ENCODE measurements at places on chromosomes 12 and 14.

GRCh38 chr12:27966870-27967269 is 5.7 kb downstream of the PTHLH start:
- no peak for DNase-seq

GRCh38 chr12:650983-651382 is 12.3 kb downstream of the NINJ2 start:
- DNase-seq: peak; percentile 16

- no peak for DNase-seq
Observed at GRCh38 chr12:98275131-98275475, 240.3 kb upstream of the TMPO start.

- no peak for DNase-seq
Observed at GRCh38 chr12:69655616-69656340, 43.3 kb downstream of the BEST3 start.

- no peak for DNase-seq
Observed at GRCh38 chr14:71116568-71117122, 209.4 kb downstream of the PCNX1 start.

DNA sequence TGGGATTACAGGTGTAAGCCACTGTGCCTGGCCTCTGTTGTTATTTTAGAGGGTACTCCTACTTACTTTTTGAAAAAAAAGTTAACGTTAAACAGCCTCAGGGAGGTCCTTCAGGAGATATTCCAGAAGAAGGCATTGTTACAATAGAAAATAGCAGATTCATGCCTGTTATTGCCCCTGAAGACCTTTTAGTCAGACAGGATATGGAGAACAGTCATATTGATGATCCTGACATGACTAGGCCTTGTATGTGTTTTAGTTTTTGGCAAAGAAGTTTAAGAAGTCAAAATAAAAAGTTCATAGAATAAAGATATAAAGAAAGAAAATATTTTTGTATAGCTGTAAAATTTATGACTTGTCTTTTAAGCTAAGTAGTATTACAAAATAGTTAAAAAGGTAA is 45.3 kb downstream of the WASHC3 start:
- no peak for DNase-seq

GRCh38 chr12:132275110-132275531 is 54.3 kb downstream of the GALNT9 start:
- no peak for DNase-seq

- no peak for DNase-seq
Observed at GRCh38 chr12:126219654-126220279, 1154.5 kb downstream of the AACS start.

DNA sequence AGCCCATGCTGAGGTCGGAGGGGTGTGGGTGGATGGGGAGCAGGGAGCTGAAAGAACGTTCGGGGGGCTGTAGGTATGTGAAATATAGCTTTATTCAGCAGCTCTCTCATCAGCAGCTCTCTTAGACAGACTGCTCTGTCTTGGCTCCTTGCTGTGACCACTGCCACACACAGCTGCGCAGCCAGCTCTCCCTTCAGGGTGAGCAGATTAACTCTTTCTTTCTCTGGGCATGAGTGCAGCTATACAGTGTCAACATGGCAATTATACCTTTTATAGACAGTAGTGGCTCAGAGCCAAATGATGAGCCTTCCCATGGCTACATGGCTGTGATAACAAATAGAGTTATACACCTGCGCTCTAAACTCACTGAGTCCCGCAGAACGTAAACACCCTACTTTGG is 137.7 kb upstream of the NEDD1 start:
- no peak for DNase-seq

DNA sequence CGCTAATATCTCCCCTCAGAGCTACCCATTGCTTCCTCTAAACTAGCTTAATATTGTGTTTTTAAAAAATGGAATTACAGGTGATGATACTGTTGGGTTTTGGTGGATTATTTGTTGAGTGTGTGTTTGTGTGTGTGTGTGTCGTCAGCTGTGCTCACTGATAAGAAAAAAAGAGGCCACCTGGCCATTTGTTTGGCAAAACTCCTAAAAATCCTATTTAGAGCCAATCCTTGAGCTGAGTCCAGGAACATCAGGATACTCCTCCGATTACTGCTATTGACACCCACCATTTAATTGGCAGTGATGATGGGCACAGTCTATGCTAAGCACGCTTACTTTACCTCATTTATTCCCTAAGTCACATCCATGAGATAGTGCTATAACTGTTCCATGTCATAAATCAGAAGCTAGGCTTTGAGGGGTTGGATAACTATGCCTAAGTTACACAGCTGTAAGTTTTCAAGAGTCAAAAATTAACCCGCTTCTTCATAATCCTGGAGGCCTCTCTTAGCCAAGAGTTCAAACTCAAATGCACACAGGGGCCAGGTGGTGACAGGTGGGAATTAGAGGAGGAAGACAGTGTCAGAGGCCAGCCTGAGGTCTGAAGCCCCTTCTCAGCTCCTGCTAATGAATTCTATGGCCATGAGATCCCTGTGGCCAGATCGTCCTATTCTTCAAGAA is 1026.6 kb upstream of the TMEM132C start:
- no peak for DNase-seq

DNA sequence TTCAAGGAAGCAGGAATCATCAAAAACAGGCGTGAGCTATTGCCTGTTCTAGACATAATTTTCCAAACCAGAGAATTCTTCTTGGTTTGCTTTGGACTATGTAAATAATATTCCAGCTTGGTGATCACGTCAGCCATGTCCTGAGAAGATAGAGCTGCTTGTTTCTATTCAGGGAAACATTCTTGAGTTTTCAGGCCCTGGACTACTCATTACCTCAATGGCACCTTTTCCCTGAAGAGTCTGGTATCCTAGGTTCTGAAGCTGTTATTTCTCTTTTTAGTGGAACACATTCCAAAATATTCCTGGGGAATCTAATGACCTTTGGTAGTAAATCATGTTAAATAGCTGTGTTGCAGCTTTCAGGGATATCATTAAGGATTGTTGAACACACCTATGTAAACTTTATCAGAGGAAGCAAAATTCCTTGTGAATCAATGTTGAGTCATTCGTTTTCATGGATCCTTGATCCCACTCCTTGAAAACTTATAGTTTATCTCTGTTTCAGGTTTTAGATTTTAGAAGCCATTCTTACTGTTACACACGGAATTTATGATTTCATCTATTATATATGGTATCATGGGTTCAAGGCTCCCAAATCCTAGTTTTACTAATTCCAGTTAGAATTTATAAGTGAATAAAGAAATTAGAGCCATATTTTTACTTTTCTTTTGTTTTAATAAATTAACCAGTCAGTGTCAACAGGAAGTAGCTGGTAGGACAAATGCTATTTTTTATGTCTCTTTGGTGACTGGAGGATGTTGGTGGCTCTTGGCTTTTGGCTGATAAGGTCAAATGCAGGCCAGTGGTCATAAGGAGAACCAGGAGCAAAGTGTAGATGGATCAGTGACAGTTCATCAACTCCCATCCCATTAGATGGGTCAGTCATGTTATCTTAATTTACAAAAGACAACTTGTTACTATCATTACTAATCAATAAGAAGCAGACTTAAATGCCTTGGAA is 380.1 kb downstream of the ZFP36L1 start:
- DNase-seq: no peak

DNA sequence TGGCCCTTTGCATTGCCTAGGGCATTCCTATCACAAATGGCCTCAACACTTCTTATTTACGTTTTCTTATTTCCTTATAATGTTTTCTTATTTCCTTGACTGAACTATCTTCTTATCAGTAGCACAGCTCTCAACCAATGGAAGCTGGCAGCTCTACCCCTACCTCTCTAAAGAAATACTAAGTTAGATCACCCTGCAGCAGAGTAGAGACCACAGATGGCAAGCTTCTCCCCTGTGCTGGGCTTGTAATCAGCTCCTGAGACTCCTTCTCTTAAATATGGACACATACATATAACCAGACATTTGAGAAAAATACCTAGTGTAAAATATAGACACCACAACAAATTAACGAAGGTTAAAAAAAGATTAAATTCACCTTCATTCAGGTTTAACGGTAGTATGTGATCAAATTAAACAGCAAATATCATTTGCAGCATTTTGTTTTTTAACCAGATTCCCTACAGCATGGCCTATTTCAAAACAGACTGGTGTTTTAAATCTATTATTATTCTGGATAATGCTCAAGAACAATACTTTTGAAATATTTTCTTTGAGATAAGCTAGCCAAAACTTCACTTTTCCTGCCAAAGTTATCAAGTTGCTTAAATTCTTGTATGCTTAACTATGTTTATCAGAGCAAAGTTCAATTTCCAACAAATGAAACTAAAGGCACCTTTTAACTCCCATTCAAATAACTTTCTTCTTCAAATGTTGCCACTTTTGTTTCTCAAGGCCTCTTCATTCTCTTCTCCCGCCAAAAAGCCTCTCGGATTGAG is 54.3 kb downstream of the SLC41A2 start:
- DNase-seq: no peak

GRCh38 chr12:113202300-113203075 is 17.0 kb downstream of the RITA1 start:
- no peak for DNase-seq

- DNase-seq: no peak
Observed at GRCh38 chr14:48826058-48826457, 760.1 kb downstream of the RPS29 start.

GRCh38 chr14:54929556-54929955 is 26.9 kb upstream of the GCH1 start:
- no peak for DNase-seq

GRCh38 chr14:61065656-61066055 is 84.6 kb downstream of the SLC38A6 start:
- no peak for DNase-seq

DNA sequence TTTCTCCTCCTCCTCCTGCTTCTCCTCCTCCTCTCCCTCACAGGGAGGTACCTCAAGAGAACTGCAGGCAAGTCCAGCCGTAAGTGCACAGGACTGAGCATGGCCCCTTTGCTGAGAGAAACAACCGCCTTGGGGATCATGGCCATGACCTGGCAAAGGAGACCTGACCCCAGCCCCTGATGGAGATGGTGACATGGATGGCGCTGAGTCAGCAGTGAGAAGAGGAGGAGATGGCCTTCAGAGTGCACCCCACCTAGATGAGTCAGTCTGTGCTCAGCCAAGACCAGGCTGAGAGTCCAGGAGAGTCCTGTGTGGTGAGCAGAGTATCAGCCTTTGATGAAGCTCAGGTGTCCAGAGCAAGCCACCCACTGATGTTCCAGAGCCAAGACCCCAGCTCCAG is 36.4 kb downstream of the MEG3 start:
- no peak for DNase-seq

DNA sequence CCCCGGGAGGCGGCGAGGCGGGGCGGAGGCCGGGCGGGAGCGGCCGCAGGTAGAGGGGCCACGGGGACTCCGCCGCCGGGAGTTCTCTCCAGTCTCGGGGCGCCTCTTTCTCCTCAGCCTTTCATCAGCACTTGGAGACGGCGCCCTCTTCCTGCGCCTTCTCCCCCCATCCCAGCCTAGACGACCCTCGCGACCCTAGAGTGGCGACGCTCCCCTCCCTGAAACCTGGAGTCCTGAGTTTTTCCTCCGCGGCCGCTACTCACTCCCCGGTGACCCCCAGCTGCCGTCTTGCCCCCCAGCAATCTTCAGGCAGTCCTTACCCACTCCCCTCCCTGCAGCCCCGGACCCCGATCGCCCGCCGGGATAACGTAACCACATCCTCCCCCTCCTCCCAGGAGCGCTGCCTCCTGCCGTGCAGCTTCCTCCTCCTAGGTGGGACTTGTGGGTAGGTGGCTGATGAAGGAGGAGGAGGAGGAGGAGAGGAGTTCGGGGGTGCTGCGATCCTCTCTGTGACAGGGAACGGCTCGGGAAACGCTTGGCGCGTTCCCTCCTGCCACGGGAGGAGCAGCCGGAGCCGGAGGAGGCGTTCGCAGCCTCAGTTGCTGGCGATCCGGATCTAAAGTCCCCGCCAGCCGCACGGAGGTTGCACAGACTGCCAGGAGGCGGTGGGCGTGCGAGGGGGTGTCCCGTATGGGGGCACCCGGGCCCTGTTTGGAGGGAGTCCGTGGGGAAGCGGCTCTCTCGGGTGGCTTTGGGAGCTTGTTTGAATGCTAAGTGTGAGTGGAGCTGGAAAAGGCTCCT is 891 bp downstream of the PLEKHA5 start:
- no peak for DNase-seq

DNA sequence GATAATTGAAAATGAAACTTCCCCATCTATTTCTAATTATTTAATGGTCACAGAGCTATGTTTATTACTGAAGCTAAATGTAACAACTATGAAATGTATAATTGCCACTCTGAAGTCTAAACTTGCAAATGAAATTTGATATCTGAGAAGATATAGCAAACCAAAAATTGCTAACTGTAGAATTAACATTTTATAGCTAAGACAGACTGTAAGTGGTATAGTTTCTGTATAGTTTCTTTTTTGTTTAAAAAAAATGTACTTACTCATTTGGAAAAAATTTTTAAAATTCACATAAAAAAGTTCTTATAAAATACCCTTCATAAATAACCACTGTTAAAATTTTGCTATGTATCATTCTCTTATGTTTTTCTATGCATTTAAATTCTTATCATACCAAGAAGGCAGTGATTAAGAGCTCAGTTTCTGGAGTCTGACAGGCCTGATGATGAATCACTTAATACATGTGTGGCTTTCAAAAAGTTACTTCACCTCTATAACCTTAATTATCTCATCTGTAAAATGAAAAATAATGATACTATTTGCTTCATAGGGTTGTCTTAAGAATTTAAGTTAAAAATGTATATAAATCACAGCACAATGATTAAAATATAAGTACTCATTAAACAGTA is 214.7 kb upstream of the GARIN2 start:
- DNase-seq: no peak

GRCh38 chr14:104281768-104282301 is 143.4 kb downstream of the KIF26A start:
- no peak for DNase-seq

DNA sequence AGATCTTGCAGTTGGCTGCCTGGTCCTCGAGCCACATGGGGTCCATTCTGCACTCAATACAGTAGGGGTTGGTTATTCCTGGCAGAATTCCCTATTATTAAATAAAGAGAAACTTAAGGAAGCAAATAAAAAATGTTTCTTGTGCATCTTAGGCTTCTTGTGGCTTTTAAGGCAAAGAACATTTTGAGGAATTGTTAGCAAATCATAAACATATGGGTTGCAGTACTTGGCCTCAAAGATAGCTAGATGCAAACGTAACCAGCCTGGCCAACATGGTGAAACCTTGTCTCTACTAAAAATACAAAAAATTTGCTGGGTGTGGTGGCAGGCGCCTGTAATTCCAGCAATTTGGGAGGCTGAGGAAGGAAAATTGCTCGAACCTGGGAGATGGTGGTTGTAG is 50.8 kb upstream of the KCNA5 start:
- no peak for DNase-seq

- no peak for DNase-seq
Observed at GRCh38 chr14:102479777-102480176, 29.8 kb downstream of the ANKRD9 start.

- no peak for DNase-seq
Observed at GRCh38 chr12:56897844-56898361, 36.3 kb downstream of the SDR9C7 start.

DNA sequence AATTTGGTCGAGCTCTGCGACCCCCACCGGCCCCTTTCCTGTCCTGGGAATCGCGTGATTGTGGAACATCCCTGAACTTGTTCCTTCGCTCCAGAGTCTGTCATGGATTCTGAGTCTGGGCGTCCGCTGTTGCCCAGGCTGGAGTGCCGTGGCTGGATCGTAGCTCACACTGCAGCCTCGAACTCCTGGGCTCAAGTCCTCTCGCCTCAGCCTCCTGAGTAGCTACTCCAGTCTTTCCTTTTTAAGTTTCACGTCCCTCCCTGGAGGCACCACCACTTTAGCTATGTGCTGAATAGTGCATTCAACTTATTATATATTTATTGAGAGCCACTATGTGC is 698 bp downstream of the ACOT6 start:
- no peak for DNase-seq
